ENCODE measurements at places on chromosomes 2 and 18.

- DNase-seq = no peak
These were observed 83.4 kb upstream of the SNTG2 start for GRCh38 chr2:867296-867695.

GRCh38 chr2:48479915-48480314 lies 50.0 kb upstream of the STON1 start:
- no peak for DNase-seq

GRCh38 chr2:82539280-82539621 lies 1919.8 kb downstream of the SUCLG1 start:
- DNase-seq = no peak

- DNase-seq = no peak
These were observed 364.8 kb upstream of the MEIS1 start for GRCh38 chr2:66069937-66070720.

DNA sequence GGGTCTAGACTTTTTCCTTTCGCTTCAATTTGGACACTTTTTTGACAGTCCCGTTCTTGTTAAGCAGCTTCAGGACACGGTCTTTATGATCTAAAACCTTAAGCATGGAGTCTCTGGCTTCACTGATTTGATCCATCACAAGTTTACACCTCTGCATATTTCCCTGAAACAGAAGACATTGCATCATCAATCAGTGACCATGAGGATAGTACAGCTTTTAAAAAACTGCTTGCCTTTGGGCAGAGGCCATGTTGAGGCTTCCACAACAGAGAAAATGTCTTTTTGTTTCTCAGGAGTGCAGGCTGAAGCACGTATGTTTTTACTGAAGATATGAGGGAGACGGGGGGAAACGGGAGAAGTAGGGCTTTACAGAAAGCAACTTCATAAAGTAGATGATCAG lies 56.2 kb upstream of the AMMECR1L start:
- no peak for DNase-seq

- DNase-seq = no peak
These were observed 164.3 kb downstream of the NEDD4L start for GRCh38 chr18:58208207-58208932.

DNA sequence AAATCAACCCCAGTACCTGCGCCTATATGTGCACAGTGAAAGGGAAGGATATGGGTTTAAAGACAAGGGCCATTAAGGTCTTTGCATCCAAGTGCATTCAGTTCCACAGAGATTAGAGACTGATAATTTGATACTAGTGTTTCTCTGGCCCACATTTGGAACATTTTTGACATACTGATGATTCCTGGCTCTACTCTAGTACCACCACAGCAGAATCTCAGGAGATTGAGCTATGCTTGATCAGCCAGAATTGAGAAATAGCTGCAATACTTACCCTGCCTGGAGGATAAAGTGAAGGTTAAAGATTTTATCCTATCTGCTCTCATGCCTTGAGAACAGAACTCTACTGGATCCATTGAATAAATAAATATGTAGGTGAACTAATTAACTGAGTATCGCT lies 1267.8 kb downstream of the SUCLG1 start:
- no peak for DNase-seq

- DNase-seq = no peak
These were observed 205.3 kb downstream of the ZFP36L2 start for GRCh38 chr2:43020990-43021669.
